ENCODE measurements at places on chromosomes 16 and 17.

- no peak for DNase-seq
Measured at GRCh38 chr16:27847030-27847550, 216.4 kb downstream of the GSG1L start.

- no peak for DNase-seq
Measured at GRCh38 chr16:89101303-89102040, 7.8 kb downstream of the ACSF3 start.

DNA sequence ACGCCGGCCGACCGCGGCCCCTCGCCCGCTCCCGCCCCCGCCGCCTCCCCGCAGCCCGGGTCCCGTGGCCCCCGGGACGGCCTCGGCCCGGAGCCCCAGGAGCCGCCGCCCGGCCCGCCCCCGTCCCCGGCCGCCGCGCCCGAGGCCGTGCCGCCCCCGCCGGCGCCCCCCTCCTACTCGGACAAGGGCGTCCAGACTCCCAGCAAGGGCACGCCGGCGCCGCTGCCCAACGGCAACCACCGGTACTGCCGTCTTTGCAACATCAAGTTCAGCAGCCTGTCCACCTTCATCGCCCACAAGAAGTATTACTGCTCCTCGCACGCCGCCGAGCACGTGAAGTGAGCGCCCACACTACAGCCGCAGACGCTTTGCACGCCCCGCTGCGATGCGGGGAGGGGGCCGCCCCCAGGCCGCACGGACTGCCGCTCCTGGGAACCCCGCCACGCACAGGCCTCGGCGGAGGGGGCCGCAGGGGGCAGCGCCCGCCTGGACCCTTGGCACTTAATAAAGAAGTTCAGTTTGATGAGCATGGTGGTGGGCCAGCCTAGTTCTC is 35.5 kb upstream of the ZC3H18 start:
- DNase-seq = no peak

DNA sequence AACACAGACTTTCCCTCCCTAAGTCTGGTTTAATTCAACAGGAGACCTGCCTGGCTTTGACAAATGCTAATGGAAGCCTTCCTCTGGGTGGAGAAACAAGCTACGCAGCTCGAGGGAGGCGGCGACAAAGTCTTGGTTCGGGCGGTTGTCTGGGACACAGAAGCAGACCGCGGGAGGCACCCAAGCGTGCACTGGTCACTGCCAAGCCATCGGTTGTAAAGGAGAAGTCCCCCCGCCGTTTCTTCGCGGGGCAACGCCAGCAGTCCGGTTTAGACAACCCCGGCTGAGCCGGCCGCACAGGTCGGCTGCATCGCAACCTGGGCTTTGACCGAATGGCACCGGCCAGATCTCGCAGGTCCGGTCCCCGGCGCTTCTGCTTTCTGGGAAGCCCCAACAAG is 586 bp downstream of the GLYR1 start:
- peak; percentile 29 for DNase-seq

DNA sequence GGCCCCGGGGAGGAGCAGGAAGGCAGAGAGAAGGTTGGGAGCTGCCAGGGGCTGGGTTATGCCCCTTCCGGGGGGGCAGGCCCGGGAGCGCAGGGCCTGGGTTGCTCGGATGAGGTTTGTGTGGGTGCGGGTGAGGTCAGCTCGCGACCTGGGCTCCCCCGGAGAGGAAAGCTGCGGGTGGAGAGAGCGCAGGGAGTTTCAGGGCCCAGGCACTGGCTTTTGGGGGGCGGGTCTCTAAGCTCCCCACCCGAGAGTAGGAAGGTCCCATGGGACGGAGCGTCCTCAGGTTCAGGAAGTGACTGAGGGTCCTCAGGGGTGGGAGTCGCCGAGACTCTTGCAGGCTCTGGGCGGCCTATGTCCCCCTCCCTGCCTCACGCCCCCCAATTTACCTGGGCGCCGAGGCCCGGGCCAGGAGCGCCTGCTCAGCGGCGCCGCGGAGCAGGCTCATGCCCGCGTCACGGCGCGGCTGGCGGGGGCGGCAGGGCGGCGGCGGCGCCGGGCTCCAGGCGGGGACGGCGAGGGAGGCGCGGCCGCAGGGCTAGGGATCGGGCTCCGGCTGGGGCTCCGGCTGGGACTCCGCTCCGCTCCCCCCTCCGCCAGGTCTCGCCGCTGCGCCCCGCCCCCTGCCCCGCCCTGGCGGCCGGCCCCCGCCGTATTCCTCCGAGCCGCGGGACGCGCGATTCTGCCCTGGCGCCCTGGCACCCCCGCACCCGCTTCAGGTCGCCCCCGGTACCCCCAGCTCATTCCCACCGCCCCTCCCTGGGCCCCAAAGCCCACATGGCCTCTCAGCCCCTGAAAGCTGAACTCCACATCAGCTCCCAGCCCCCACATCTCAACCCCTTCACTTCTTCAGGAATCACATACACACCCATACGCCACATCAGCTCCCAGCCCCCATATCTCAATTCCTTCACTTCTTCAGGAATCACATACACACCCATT is at the start of gene DOK4:
DOK4 (minus strand) TSS at position 578 of the 942 bp plus-strand sequence. CDS start 6,986 bp downstream, outside the sequence.
- DNase-seq = no peak

DNA sequence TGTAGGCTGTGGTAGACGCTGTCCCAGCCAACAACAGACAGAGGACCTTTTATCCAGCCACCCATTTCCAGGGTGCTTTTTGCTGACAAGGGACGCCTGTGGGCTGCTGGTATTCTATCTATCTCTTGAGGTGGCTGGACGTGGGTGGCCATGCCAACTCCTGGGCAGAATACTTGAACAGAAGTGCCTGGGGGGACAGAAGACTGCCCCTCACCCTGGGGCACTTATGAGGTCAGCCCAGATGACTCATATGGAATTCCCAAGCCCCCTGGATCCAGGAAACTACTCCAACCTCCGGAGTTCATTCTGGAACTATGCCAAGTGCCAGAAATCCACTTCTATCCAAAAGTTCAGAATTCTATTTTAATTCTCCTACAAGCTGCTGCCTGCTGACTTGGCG is 61.3 kb downstream of the CDRT4 start:
- DNase-seq = no peak

DNA sequence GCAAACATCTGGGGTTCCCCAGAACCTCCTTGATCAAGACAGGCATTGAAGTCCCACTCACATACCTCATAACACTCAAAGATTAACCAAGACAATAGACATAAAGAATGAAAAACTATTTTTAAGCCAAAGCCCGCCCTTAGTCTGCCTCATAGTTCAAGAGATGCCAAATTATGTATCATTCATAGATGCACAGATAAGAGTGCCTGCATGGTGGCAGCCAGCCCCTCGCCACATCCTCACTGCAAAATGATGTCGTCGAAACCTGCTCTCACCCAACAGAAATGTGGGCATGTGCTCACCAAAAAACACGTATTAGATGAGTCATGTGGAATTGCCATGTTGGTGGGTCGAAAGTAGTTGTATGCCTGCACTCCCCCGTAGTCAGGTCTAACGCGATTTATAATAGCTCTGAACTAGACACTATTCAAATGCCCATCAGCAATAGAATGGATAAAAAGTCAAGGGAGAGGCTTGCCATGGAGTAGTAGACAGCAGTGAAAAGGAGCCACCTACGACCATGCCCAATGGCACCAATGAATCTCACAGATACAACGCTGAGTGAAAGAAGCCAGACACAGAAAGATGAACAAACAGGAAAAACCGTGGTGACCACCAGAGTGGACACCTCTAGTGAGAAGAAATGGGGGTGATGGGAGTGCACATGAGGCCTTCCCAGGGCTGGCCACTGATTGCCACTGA is 64.8 kb downstream of the C16orf95 start:
- DNase-seq = no peak

DNA sequence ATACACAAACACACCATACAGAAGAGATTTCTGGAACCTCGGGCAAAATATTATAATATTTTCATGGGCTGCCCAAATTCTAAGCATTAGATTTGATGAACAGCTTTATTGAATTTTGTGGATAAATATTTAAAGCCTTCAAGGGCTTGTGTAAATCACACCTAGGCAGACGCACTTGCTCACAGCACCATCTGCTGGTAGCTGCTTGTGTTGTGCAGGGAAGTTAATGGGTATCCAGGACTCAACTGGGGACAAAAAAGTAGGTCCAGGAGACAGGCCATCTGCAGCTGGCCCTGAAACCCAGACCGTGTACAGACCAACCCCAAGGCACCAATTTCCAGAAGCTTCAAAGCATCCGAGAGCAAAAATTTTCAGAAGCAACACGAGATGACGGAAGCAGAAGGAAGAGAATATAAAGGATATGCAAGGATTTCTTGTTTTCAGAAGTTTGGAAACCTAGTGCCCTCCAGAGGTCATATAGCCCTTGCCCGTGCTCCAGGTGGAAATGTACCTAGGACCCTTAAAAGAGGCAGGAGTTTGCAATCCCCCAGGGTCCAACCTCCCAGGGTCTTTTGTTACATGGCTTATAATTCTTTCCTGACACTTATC is 140.0 kb downstream of the CHD9NB start:
- DNase-seq = peak; percentile 23

GRCh38 chr17:50182783-50183420 is 17.1 kb downstream of the SGCA start:
- no peak for DNase-seq

DNA sequence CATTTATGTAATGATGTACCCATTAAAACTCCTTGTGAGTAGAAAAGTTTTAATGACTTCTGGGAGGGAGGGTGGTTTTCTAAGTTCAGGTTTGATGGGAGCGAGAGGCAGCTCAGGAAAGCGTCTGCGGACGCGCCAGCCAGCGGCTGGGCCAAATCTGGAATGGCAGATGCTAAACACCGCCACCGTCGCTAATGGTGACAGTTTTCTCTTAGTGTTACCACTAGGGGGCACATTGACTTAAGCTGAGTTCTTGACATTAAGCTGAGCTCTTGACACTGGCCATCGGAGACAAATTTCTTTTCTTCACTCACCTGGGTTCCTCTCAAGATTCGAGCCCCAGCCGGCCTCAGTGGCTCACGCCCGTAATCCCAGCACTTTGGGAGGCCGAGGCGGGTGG is 6.7 kb downstream of the TRPV1 start:
- DNase-seq = peak; percentile 19

GRCh38 chr16:10172848-10173655 is 9.2 kb downstream of the GRIN2A start:
- no peak for DNase-seq

GRCh38 chr16:69930117-69930776 is 20.9 kb upstream of the CLEC18A start:
- no peak for DNase-seq

- DNase-seq = no peak
Measured at GRCh38 chr16:10188236-10188635, 6.0 kb upstream of the GRIN2A start.
